ENCODE measurements at places on chromosomes 7 and 10. TPM values are rescaled to one million over a fixed set of nuclear protein-coding genes. Genes with fewer than 3 reads are reported as not detected.

- H3K36me3 ChIP-seq = peaks cover 2% of the 10 kb centered on the region
- H3K4me1 ChIP-seq = peaks cover 4% of the 10 kb centered on the region
- H3K27ac ChIP-seq = no peak overlapping the region
- no peak for DNase-seq
- H3K27me3 ChIP-seq = peaks cover 59% of the 10 kb centered on the region
Measured at GRCh38 chr10:49212076-49212475, 23.9 kb upstream of the TMEM273 start.

- peaks cover 17% of the 10 kb centered on the region for H3K27me3 ChIP-seq
- H3K4me1 ChIP-seq = peaks cover 16% of the 10 kb centered on the region
- DNase-seq = peak; percentile 41
- peak overlapping the region; percentile 92 for H3K4me3 ChIP-seq
- peak overlapping the region; percentile 72 for H3K27ac ChIP-seq
Measured at GRCh38 chr10:99658622-99659030, 683 bp upstream of the ENTPD7 start.

DNA sequence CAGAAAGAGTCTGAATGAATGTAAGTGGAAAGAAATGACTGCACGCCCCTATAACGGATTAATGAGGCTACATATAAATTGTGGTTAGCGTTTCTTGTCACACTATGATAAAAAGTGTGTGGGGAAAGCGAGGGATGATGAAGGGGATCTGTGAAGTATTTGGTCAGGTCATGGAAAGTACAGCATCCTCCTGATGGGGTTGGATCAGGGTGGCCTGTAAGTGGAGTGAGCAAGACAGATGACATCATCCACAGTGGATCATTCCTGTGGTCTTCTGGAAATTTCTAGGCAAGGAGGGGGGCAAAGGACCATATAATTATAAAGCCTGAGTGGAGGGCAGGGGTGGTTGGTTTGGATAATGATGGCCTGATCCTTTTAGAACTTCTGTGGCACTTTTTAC lies 606.0 kb downstream of the INHBA start:
- no peaks in the 10 kb centered on the region for H3K4me1 ChIP-seq
- H3K27me3 ChIP-seq = no peaks in the 10 kb centered on the region
- no peaks in the 10 kb centered on the region for H3K36me3 ChIP-seq
- H3K4me3 ChIP-seq = no peak overlapping the region

DNA sequence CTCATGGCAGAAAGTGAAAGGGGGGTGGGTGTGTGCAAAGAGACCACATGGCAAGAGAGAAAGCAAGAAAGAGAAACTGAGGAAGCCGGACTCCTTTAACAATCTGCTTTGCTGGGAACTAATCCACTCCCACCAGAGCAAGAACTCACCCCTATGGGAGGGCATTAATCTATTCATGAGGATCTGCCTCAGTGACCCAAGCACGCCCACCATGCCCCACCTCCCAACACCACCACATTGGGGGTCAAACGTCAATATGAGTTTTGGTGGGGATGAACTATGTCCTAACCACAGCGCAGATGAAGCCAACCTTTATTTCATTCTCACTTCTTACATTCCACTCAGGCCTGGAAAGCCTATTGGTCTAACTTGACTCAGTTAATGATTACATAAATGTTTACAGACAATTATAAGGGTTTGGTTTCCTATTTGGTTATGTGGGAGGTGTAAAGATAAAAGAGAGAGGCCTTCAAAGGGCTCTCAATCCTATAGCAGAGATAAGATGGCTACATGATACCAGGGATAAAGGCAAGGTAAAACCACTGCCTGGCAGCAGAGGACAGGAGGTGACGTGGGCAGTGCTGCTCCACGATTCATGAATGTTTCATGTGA lies 601.8 kb downstream of the PARD3 start:
- no peak for DNase-seq
- no peaks in the 10 kb centered on the region for H3K27me3 ChIP-seq
- no peaks in the 10 kb centered on the region for H3K36me3 ChIP-seq
- no peak overlapping the region for H3K27ac ChIP-seq

GRCh38 chr7:39948956-39949928 lies 814 bp upstream of the CDK13 start:
- peaks cover 23% of the 10 kb centered on the region for H3K4me1 ChIP-seq
- peaks cover 9% of the 10 kb centered on the region for H3K36me3 ChIP-seq
- peak overlapping the region; percentile 96 for H3K4me3 ChIP-seq
- peaks cover 2% of the 10 kb centered on the region for H3K27me3 ChIP-seq
- DNase-seq = peak; percentile 97
- H3K27ac ChIP-seq = peak overlapping the region; percentile 99

GRCh38 chr7:74254858-74255379 lies 720 bp upstream of the RFC2 start:
- DNase-seq = no peak
- peaks cover 19% of the 10 kb centered on the region for H3K36me3 ChIP-seq
- no peaks in the 10 kb centered on the region for H3K27me3 ChIP-seq
- H3K27ac ChIP-seq = peak overlapping the region; percentile 94

DNA sequence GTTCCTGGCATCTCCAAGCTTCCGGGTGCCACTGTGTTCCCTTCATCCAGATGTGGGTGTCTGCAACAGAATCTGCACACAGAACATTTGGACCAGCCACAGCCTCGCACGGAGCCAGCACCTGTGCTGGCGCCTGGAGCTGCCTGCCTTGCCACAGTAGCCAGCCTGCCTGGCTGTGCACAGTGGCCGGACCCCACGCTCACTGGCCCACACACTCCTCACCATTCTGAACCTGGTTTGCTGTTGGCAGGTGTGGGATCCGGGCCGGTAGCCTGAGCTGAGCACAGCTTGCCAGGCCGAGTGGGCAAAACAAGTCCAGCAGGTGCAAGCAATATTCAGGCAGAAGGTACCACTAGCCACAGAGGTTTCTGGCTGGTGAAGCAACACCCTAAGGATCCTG lies 7.6 kb upstream of the KLHL7 start:
- H3K27ac ChIP-seq = no peak overlapping the region
- no peak for DNase-seq
- H3K27me3 ChIP-seq = peaks cover 2% of the 10 kb centered on the region
- no peaks in the 10 kb centered on the region for H3K36me3 ChIP-seq
- no peaks in the 10 kb centered on the region for H3K4me1 ChIP-seq
- no peak overlapping the region for H3K4me3 ChIP-seq

DNA sequence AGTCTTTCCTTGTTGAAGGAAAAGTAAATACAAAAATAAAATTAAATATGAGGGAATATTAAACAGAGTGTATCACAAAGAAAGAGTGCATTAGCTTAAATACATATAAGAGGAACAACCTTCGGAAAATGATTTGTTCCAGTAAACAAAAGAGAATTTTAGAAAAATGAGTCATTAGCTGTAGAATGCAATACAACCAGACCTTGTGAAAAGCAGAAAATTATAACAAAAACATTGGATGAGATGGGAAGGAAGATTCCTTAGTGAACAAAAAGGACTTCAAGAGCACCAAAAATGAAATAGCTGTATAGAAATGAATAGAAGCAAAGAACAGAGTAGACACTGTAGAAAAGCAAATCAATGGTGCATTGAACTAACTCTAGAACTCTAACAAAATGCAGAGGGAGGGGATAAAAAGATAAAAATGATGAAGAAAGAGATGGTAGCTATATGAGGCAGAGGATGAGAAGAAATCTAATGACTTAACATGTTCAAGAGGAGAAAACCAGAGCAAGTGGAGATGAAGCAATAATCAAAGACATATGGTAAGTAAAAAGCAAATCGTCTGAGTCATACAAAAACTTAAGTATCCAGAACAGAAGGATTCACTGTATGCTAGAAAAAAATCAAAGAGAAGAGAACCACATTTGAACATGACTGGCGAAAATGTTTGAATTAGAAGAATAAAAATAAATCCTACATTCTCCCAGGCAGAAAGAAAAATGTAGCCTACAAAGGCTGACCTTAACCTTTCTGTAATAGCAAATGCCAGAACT lies 190.5 kb downstream of the TMEM26 start:
- H3K36me3 ChIP-seq = no peaks in the 10 kb centered on the region
- no peaks in the 10 kb centered on the region for H3K4me1 ChIP-seq
- peaks cover 7% of the 10 kb centered on the region for H3K27me3 ChIP-seq

- no peak overlapping the region for H3K27ac ChIP-seq
- no peak for DNase-seq
- no peak overlapping the region for H3K4me3 ChIP-seq
- peaks cover 22% of the 10 kb centered on the region for H3K27me3 ChIP-seq
- no peaks in the 10 kb centered on the region for H3K36me3 ChIP-seq
Measured at GRCh38 chr10:95363303-95363912, 72.6 kb upstream of the PDLIM1 start.

DNA sequence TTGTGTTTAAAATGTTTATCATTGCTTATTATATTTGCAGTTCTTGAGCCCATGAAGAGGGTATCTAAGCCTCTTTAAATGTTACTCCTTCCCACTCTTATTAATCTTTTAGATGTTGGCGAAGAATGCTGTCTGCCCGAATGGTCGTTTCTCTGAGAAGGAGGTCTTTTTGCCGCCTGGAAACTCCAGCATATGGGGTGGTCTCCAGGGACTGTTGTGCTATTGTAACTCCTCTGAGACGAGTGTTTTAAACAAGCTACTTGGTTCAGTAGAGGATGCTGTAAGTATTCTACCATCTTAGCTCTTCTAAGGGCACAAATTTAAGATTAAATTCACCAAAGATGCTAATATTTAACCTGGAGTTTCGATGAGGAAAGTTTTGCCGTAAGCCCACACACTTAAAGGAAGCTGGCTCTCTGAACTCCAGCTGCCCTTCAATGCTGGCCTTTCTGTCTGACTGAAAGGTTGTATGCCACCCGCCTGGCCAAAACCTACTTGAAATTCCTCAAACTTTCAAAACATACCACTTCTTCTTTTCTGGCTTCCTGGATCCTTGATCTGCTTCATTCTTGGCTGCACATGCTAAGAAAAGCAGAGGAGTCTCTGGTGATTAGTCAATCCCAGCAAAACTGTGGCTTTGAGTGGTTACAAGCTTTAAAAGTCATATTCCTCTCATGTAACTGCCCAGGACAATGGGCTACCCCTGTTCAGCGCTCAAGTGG lies 74.7 kb downstream of the ABCA13 start:
- no peaks in the 10 kb centered on the region for H3K36me3 ChIP-seq
- H3K4me3 ChIP-seq = no peak overlapping the region
- no peaks in the 10 kb centered on the region for H3K4me1 ChIP-seq
- peaks cover 12% of the 10 kb centered on the region for H3K27me3 ChIP-seq
- no peak for DNase-seq
- H3K27ac ChIP-seq = no peak overlapping the region

DNA sequence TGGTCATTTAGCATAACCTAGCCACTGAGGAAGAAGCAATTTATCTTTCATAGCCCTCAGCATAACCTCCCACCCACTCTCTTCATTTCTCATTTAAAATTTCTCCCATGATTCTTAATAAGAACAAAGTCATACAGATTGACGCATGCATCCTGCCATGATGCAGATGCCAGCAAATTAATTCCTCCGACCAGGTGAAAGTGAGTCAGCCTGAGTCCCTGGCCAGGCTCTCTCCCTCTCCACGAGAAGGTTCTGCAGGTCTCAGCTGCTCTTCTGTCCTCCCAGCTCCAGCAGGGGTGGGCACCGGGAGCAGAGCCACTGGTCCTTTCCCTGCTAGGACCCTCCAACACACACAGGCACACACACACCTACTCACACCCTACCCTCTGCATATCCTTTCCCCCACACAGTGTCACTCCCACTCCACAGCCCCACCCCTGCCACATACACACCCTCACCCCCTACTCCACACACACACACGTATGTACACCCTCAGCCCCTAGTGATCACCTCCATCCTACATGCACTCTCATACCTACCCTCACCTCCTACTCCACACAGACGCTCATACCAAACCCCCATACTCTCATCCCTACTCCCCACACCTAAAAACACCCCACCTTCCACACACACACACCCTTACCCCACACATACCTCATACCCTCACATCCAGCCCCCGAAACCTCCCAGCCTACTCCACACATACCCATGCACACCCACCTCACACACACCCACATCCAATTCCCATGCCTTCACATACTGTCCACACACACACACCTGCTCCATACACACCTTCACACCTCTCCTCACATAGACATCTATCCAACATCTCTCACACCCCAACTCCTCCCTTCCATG lies 78.0 kb downstream of the FAM13C start:
- H3K27ac ChIP-seq = no peak overlapping the region
- H3K27me3 ChIP-seq = no peaks in the 10 kb centered on the region
- no peaks in the 10 kb centered on the region for H3K4me1 ChIP-seq
- H3K4me3 ChIP-seq = no peak overlapping the region
- no peak for DNase-seq

GRCh38 chr10:120328647-120329046 lies 128.4 kb upstream of the PLPP4 start:
- no peak for DNase-seq
- no peaks in the 10 kb centered on the region for H3K4me1 ChIP-seq
- no peaks in the 10 kb centered on the region for H3K36me3 ChIP-seq
- no peak overlapping the region for H3K4me3 ChIP-seq
- no peaks in the 10 kb centered on the region for H3K27me3 ChIP-seq

DNA sequence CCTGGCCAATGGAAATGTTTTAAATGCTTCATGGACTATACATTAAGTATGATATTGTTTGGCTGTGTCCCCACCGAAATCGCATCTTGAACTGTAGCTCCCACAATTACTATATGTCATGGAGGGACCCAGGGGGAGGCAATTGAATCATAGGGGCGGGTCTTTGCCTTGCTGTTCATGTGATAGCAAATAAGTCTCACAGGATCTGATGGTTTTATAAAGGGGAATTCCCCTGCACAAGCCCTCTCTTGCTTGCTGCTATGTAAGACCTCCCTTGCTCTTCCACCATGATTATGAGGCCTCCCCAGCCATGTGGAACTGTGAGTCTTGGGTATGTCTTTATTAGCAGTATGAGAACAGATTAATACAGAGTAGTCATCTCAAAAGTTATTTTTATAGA lies 32.4 kb upstream of the GRB10 start:
- no peaks in the 10 kb centered on the region for H3K4me1 ChIP-seq
- H3K4me3 ChIP-seq = no peak overlapping the region
- no peak for DNase-seq
- peaks cover 15% of the 10 kb centered on the region for H3K27me3 ChIP-seq
- no peaks in the 10 kb centered on the region for H3K36me3 ChIP-seq

- DNase-seq = no peak
- no peaks in the 10 kb centered on the region for H3K36me3 ChIP-seq
Measured at GRCh38 chr10:27642023-27642589, 103.5 kb downstream of the MKX start.

The DEPP1 gene
- not detected for total RNA-seq

The GIMAP7 gene
- 203 TPM for total RNA-seq

GRCh38 chr10:95819620-95820329 lies 63.8 kb downstream of the ENTPD1 start:
- no peak for DNase-seq
- H3K27me3 ChIP-seq = peaks cover 18% of the 10 kb centered on the region
- peak overlapping the region; percentile 26 for H3K27ac ChIP-seq
- H3K36me3 ChIP-seq = peaks cover 16% of the 10 kb centered on the region
- peak overlapping the region; percentile 9 for H3K4me3 ChIP-seq

DNA sequence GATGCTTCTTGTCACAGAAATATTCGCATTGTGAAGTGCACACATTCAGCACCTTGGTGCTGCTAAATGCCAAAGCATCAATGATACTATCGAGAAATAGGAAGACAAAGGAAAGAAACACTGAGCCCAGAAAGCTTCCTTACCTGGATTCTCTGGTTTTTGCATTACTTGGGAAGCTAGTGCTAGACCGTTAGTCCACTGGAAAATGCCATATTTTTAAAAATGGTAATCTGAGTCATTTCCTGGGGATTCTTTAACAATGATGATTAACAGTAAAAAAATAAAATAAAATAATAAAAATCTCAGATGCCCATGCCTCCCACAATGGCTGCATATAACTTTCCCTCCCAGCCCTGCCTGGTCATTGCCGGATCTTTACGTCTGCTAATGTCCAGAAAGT lies 420.1 kb upstream of the MGMT start:
- peaks cover 11% of the 10 kb centered on the region for H3K4me1 ChIP-seq
- no peak overlapping the region for H3K27ac ChIP-seq
- H3K27me3 ChIP-seq = peaks cover 26% of the 10 kb centered on the region
- no peaks in the 10 kb centered on the region for H3K36me3 ChIP-seq

All from activated naive CD8-positive, alpha-beta T cell treated with anti-CD3 and anti-CD28 coated beads, Interleukin-2, amount 10 ng/mL, durations not matched to agents 7 days and 5 days (primary cell).